ENCODE measurements at places on chromosomes 12 and 14.

GRCh38 chr12:128811806-128812205 lies 12.0 kb downstream of the SLC15A4 start:
- no peak for DNase-seq

GRCh38 chr14:27049701-27050100 lies 451.9 kb upstream of the NOVA1 start:
- no peak for DNase-seq

GRCh38 chr14:67653651-67654280 lies 20.7 kb downstream of the VTI1B start:
- DNase-seq: no peak

- no peak for DNase-seq
Observed at GRCh38 chr14:89391123-89391522, 25.9 kb downstream of the FOXN3 start.

DNA sequence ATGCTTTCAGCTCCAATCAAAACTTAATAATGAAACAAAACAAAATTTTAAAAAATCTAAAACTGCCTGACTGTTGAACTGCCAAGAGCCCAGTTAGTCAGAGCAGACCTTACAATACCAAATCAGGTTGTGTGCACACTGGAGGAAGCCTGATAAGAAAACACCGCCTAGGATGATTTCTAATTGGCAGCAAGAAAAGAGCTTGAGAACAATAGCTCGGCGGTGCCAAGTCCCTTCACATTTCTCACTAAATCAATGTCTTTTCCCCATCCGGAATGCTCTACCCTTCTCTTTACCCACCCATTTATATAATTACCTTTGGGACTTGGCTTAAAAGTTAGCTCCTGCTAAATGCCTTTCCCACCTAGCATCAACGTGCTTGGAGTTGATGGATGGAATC lies 256.7 kb downstream of the C12orf75 start:
- DNase-seq: no peak

- no peak for DNase-seq
Observed at GRCh38 chr12:11741434-11742092, 92.1 kb downstream of the ETV6 start.

GRCh38 chr14:88005978-88006851 lies 1.3 kb downstream of the GPR65 start:
- DNase-seq: no peak

DNA sequence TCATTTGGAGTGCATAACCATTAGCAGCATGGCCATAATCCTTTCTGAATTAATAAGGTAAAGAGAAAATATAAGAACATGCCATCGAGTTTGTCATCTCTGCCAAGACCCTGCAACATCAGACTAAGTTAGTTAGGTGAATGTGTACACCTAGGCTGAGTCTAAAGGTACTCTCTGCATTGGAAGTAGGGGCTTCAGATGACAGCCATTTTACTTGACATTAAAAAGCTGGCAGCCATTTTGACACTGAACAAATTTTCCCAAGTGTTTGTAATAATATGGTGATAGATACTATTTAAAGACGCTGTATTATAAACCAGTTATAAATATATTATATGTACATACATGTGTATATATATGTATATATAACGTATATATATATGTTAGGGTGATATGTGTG lies 79.0 kb downstream of the SUDS3 start:
- no peak for DNase-seq

DNA sequence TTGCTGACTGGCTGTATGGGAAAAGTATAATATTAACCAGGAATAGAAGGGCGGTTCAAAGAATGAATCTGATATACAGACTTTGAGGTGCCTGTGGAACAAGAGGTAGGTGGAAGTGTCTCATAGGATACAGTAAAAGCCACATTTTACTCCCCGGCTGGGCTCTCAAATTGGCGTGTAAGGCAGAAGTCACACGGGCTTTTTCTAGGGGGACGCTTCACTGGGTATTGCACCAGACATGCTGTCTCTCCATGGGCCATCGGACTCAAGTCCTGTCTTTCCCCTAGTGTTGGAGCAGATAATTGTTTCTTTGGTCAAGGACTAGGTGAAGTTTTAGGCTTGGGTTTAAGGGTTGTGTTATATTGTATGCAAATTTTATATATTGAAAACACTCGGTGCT lies 9.1 kb downstream of the TMCC3 start:
- no peak for DNase-seq

DNA sequence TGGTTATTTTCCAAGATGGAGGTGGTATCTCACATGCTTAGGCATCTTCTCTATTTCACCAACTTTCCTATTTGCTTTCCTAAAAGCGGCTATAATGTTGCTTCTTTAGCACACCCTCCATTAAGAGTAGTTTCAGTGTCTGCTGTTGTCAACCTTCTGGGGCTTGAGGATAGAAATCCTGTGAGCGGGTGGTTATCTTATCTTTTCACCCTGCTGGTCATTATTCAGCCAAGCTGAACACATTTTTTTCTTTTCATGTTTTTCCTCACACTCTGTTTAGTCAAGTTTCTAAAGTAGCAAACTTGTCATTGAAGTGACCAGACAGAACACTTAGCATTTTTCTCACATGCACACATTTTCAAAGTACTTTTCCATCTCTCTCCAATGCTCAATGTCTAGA lies 104.5 kb downstream of the SLC8A3 start:
- no peak for DNase-seq

GRCh38 chr12:67415473-67415872 lies 146.3 kb downstream of the CAND1 start:
- DNase-seq: no peak

DNA sequence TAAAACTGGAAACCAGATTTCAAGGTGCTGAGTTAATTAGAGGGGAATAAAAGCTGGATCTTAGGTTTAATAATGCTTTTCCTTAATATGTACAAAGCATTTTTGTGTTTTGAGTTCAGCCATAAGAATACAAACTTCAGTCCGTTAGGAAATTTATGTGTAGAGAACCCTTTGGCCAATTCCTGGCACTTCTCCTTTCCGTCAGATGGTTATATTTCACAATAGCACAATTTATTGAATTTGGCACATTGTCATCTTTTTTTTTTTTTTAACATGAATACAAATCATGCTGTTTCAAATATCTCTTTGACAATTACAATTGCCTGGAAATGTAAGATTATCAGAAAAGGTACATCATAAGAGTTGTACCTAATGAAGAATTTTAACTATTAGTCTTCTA lies 56.2 kb upstream of the DDHD1 start:
- no peak for DNase-seq

DNA sequence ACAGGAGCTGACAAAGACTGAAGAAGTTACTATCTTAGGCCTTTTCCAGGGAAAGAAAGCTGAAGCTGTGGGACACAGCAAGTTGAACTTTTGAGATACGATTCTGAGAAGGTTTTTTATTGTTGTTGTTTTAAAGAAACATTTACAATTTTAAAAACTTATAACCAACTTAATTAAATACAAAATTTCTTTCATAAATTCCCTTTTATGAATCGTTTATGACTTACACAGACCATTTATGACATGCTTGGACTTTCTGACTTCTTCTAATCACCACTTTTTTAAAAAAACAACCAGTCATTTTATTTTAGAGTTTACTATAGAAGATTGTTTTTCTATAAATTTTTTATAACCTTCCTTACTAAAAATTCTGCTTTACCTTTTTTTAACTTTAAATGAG lies 68.7 kb downstream of the DHRS2 start:
- DNase-seq: no peak

- no peak for DNase-seq
Observed at GRCh38 chr14:24851837-24852236, 198.1 kb downstream of the STXBP6 start.

- no peak for DNase-seq
Observed at GRCh38 chr12:113424915-113425823, 3.0 kb downstream of the SDSL start.

DNA sequence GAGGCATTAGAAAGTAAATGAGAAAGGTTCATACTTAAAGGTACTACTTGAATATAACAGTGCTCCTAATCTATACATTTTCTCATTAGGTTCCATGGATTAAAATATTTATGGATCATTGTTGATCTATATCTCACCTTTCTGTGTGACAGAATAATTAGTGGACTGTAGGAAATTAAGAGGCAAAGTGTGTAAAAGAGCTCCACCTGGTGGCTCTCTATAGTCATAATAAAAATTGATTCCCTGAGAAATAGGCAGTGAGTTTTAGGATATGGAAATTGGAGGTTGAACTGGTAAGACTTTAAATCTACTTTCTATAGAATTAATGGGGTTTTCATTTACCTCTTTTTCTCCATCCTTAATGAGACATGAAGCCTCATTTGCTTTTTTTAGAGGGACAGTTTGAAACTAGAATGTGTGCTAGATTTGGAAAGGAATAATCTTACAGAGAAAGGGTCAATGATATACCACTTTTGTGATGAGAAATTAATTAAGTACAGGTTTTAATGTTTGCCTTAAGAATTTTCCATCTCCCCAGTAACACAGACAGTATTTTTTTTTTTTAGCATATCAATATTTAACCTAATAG lies 11.8 kb upstream of the DERA start:
- DNase-seq: no peak

DNA sequence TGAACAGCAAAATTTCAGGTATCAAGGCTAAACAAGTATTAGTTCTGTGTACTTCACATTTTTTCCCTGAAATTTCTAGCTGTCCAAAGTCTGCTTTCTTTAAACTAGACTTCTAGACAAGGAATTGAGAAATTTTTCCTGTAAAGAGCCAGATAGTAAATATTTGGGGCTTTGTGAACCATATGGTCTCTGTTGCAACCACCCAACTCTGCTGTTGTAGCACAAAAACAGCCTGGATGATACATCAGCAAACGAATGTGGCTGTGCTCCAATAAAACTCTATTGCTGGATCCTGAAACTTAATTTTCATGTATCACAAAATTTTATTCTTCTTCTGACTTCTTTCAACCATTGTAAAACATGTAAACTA lies 96.0 kb upstream of the SLC38A4 start:
- no peak for DNase-seq

DNA sequence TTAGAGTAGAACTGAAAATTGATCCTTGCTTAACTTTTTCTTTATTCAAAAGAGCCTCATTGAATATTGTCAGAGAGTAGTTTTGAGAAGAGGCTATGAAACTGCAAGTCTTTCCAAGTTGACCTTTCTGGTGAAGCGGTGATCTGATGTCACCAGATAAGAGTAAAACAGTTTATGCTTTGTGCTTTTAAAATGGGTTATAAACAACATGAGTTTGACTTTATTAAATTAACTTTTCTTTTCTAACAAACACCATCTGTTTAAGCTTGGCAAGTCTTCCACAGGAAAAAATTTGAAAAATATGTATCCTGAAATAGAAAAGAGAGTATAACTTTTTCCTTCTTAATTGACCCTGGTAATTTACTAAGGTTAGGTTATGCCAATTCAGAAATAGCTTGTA lies 408.7 kb upstream of the NOVA1 start:
- DNase-seq: no peak

DNA sequence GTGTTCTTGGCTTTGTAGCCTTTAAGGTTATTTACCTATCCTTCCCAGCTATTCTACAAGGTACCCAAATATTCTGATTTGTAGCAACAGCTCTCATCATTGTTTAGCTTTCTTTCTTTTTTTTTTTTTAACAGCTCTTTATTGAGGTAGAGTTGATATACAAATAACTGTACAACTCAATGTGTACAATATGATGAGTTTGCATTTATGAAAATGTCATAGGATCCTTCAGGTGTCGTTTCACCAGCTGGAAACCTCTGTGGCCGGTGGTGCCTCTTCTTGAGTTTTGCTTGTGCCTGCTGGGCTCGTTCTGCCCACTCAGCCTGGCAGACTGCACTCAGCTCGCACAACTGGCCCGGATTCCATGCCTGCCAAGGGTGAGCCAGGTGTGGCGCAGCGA lies 26.9 kb upstream of the TBPL2 start:
- no peak for DNase-seq
